ENCODE measurements at places on chromosomes 11 and 22.

- H3K27ac ChIP-seq, result no peak overlapping the region
- H3K4me3 ChIP-seq, result no peak overlapping the region
- no peak for DNase-seq
- no peaks in the 10 kb centered on the region for H3K4me1 ChIP-seq
- no peaks in the 10 kb centered on the region for H3K36me3 ChIP-seq
Measured at GRCh38 chr11:71518506-71519471, 8.3 kb upstream of the KRTAP5-7 start.

DNA sequence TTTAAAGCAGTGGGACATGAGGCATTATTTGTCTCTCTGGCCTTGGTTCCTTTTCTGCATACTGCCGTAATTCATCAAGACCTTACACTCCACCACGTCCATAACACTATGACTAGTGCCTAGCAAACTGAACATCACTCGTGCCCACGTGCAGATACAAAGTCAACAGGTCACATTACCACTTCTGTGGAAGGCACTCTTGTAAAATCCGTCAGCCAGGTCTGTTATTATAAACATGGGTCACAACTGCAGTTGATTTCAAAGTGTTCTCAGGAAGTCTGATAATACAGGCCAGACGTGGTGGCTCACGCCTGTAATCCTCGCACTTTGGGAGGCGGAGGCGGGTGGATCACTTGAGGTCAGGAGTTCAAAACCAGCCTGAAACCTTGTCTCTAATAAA lies 14.1 kb downstream of the VSIG10L2 start:
- no peak for DNase-seq
- H3K4me1 ChIP-seq, result no peaks in the 10 kb centered on the region
- no peak overlapping the region for H3K27ac ChIP-seq
- H3K36me3 ChIP-seq, result no peaks in the 10 kb centered on the region
- H3K4me3 ChIP-seq, result no peak overlapping the region

- 0 out of 2 replicates have a peak overlapping the region, but pooled peaks have one; percentile 45 for H3K4me3 ChIP-seq
- H3K36me3 ChIP-seq, result no peaks in the 10 kb centered on the region
- H3K27ac ChIP-seq, result no peak overlapping the region
Measured at GRCh38 chr11:16612566-16613261, 125.7 kb upstream of the C11orf58 start.

- no peaks in the 10 kb centered on the region for H3K4me1 ChIP-seq
- DNase-seq, result no peak
- no peaks in the 10 kb centered on the region for H3K36me3 ChIP-seq
- H3K4me3 ChIP-seq, result no peak overlapping the region
- no peaks in the 10 kb centered on the region for H3K27me3 ChIP-seq
- no peak overlapping the region for H3K27ac ChIP-seq
Measured at GRCh38 chr11:31464436-31464835, 45.0 kb downstream of the IMMP1L start.

- H3K4me3 ChIP-seq, result no peak overlapping the region
- H3K36me3 ChIP-seq, result peaks cover 14% of the 10 kb centered on the region
- H3K27me3 ChIP-seq, result no peaks in the 10 kb centered on the region
Measured at GRCh38 chr22:49905465-49905864, 12.8 kb downstream of the ALG12 start.

Data from HCT116 (cell line).